ENCODE measurements at places on chromosomes 11 and 22.

GRCh38 chr22:39289975-39290720 is 29.3 kb downstream of the RPL3 start:
- no peak for DNase-seq

GRCh38 chr11:107962181-107962580 is 33.9 kb downstream of the RAB39A start:
- DNase-seq = no peak

DNA sequence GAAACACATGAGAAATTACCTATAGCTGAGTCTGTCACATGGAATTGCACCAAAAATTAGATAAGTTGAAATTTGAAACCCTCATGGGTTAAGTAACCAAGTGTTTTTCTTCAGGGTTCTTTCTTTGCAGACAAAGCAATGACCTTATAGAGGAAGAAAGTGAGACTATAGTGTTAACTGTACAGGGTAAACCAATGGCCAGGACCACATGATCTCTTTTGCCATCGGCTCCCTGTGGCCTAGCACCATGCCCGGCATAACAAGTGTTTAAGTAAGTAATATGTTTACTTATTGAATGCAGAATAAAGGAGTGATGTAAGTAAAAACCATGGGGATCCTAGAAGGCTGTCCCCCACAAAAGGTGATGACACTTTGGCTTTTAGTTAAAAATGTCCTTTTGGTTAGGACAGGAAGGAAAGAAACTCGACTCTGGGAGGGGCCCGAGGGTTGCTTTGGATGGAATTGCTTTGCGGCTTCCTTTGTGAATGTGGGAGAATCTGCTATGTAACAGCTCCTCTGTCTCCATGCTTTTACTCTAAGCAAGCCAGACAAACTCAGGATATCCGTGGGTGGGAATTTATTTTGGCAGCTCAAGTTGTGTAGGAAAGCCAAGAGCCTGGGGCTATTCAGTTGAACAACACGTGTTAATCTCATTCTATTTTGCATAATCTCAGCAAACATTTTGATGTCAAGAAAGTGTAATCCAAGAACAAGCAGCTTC is 454.7 kb downstream of the INSC start:
- no peak for DNase-seq

GRCh38 chr11:116543099-116543498 is 229.7 kb downstream of the BUD13 start:
- DNase-seq = no peak

GRCh38 chr11:8329847-8330361 is 66.2 kb upstream of the LMO1 start:
- DNase-seq = no peak

- no peak for DNase-seq
Measured at GRCh38 chr11:62757846-62758788, 3.3 kb upstream of the POLR2G start.

- peak; percentile 91 for DNase-seq
Measured at GRCh38 chr22:39316440-39317083, 2.9 kb downstream of the RPL3 start.

DNA sequence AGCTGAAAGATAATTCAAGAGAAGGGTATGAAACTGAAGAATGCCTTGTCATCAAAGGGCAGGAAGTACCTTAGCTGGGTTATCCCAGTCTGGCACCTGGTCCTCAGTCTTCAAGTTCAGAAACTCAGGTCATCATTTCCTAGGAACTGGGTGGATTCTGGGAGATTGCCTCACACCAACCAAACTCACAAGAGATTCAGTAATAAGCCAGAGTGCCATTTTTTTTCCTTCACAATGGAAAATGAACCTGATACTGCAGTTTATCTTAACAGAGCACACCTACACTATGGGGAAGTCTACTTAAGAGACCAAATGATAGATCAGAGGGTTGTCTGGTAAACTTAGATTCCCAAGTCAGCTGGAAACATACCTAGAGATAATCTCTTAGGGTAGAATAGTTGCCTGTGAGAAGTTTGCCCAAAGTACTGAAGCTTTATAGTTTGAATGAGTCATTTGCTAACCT is 3.8 kb upstream of the BUD13 start:
- DNase-seq = no peak

DNA sequence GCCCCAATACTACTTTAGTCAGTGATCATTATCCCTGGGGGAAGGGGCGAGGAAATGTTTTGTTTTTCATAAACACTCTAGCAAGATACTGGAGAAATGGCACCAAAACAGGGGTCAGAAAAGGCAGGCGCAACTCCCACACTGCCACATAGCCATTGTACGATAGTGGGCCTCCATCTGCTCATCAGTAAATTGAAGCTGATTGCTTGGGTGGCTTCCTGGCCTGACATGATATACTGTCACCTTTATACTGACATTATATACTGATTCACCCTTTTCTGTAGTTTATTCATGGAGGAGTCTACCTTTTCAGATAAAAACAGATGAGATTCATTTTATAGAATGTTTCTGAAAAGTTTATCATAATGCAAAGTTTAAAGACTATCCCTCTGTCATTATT is 51.6 kb upstream of the CCDC34 start:
- no peak for DNase-seq

DNA sequence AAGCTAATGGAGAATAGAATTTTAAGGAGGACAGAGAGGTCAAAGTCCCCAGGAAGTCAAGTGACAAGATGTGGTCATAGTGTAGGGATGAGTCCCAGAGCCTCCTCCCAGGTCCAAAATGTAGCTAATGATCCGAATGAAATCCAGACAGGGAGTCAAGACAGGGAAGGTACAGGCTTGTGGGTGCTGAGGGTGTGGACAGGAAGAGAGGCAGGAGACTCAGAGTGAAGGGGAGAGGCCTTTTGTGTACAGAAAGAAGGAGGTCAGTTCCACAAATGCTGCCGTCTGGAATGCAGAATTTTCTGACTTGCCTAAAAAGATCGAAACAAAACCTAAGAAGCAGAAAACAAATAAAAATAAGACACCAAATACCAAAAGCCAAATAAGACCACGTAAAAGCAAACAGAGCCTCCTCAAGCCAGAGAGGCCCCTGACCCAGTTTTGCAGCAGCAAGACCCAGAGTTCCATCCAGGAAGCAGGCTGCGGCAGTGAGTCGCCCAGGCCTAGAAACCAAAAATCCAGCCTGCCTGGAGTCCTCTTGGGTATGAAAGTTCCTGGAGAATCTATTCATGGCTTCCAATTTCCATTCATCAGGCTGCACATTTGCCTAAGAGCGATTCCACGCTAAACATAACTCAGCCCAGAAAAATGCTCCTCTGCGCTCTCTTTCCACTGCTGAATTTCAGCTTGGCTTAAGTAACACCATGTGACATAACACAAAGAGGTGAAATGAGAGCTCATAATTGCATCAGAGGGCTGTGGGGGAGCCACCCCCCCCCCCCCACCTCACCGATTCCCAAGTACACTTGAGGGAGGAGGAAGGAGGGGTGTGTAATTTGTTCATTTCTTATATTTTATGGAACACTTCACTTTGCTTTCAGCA is 71.2 kb downstream of the KIRREL3 start:
- no peak for DNase-seq

GRCh38 chr11:35103366-35104208 is 35.4 kb upstream of the CD44 start:
- DNase-seq = no peak

DNA sequence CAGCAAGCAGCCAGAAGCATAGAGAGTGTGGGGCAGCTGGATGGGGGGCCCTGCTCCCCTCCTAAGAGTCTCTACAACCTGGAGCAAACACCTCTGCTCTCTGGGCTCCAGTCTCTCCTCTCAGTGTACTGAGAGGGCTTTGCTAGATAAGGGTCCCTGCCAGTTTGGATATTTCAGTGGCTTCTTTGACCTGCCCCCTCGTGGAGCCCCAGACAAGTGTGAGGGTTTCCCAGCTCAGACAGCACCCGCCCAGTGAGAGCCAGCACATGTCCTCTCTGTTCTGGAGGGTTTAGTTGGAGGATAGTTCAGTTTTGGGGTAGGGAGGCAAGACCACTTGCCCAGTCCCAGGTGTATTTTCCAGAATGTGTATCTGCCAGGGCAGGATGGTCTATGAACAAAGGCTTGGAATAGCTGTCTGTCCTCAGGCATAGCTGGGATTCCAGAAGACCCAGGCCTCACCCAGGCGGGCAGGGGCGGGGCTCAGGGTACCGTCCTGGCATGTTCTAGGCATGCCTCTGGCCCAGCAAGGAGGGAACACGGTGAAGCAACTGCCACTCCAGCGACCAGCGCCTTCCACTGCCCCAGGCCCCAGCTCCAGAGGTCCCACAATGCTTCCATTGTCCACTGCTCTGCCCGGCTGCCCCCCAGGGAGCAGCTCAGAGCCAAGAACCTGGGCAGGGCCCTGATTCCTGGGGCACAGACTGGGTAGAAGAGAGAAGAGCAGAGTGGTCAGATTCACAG is 7.5 kb upstream of the MICALL1 start:
- DNase-seq = no peak

DNA sequence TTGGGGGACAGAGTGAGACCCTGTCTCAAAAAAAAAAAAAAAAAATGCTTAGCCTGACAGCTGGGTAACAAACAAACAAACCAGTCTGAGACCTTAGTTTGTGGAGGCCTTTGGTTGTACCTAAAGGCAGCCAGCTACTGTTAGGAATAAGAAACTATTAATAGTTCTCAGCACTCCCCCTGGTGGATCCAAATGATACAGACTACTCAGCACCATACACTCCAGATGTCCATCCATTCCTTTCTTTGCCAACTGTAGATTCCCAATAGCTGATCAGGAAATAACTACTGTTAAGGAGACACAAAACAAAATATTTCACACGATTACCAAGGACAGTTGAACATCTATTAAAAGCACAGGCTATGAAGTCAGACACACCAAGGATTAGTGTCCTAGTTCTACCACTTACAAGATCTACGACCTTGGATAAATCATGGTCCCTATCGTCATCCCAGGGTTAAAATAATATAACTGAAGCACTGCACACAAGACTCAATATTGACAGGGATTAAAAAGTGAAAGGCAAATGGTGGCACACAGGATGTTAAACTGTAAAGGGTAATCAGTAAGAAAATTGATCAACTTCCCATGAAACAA is 17.2 kb downstream of the CLDN25 start:
- DNase-seq = peak; percentile 40

DNA sequence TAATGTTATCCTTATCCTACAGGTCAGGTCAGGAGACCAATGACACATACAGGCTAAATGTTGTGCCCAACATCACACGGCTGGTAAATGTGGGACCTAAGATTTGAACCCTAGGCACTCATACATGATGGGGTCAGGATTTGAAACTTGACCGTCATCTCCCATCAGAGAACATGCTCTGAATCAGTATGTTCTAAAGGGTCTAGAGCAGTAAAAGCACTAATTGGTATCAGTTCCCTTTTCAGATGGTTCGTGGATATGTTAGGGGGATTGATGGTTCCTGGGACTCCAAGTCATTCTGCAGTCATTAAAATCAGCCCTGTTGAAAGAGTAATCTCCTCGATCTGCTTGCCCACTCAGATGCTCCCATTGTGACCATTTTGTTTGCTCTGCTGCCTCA is 65.5 kb downstream of the BMAL1 start:
- DNase-seq = no peak

- DNase-seq = peak; percentile 19
Measured at GRCh38 chr22:17074648-17075002, 10.2 kb upstream of the IL17RA start.

DNA sequence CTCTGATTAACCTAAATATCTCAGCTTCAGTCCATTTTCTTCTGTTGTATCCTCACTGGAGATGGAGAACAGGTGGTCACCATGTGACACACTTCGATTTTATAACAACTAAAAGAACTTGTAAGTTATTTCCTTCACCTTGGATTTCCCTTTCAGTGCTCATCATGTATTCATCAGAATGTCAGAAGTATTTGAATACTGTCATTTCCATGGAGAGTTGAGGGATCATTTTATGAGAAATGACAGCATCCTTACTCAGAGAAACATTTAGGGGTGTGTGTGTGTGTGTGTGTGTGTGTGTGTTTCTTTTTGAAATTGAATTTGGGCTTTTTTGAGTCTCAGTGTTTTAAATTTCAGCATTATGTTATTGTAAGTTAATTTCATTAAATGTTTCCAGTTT is 205.8 kb downstream of the ARHGAP42 start:
- DNase-seq = peak; percentile 53

DNA sequence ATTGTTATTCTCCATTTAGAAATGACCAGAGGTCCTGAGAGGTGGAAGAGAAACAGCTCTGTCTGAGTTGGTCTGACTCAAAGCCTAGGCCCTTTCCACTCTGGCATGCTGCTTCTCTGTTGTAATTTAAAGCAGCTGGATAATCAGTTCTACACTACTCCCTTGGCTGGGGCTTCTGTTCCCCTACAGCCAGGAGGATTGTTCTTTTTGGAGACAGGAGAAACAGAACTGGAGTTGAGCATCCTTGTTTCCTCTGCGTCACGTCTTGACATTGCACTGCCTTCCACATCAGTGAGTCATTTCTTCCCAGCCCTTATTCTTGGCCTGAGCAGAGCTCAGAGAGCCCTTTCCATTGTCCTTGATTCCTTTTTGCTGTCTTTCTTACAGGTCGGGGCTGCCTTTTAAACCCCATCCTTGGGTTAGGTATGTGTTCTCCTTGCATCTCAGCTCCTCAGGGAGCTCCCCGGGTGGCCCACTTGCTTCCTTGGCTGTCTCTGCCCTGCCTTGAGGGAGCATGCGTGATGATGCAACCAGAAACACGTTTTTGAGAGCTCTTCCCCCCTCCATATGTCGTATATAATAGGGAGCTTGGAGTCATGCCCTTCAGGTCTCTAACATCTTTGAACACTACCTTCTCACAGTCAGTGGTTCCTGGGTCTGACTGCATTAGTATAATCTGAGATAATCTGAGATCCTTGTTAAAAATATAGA is 35.7 kb downstream of the CYB5R2 start:
- peak; percentile 57 for DNase-seq

DNA sequence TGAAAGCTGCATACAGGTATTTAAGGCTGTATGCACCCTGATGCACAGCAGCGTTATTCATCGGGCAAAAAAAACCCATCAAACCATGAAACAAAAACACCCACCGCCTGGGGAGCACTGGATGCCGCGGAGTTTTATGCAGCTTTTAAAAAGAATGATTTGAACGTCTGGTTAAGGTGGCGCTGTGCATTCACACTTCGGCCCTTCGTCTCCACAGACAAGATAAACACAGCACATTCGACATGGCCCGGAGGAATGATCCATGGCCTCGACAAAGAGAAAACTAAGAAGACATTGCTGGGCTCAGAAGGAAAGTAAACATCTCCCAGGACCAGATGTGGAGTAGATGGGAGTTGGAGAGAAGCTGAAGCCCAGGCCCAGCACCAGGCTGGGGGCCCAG is 40.8 kb upstream of the GAL start:
- DNase-seq = no peak

- no peak for DNase-seq
Measured at GRCh38 chr11:41522899-41523672, 63.6 kb upstream of the LRRC4C start.

Measured in HCEC 1CT (cell line).